AG08396 (cell line): ENCODE measurements at places on chromosomes 5 and 9.

DNA sequence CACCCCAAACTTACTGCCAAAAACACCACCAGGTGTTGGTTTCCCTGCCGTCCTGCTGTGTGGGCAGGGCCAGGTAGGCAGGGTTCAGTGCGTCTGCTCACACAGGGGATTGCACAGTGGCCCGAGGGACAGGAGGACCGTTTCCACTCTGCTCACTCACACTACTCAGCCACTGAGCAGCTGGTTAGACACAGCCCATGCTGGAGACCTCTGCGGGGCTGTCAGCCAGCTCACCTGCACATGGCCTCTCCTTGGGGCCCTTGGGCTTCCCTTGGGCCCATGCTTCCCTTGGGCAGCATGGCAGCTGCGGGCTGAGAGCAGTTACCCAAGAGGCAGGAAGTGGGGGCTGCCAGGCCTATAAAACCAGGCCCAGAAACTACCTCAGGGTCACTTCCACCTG is 79.0 kb downstream of the SYK start:
- no peak for DNase-seq

- DNase-seq, result peak; percentile 55
These were observed 6.7 kb upstream of the ANKRD18B start for GRCh38 chr9:33517373-33517772.

DNA sequence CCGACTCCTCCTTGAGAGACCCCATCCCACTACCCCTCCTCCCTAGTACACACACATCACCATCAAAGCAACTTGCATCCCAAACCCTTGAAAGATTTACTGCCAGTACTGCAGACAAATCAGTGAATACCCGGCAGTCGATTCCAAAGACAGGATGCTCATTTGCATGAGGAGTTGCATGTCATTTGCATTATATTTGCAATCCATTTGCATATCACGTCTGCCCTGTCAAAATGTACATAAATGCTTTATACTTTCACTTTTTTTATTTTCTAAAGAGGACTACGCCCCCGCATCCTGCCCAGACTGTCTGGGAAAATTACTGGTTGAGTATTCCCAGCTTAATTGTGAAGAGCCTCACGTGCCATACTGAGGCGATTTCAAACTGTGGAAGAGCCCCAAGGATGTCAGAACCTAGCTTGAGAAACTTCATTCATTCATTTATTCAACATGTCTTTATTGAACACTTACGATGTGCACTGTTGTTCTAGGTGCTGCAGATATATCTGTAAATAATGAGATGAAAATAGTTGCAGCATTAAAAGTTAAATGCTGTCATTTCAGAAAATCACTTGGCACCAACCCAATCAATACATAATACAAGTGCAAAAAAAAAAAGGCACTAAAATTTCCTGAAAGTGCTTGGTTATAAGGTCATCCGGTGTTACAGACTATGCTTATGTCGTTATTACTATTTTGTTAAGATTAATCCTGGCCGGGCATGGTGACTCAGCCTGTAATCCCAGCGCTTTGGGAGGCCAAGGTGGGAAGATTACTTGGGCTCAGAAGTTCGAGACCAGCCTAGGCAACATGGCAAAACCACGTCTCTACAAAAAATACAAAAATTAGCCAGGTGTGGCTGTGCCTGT is 17.2 kb upstream of the SIL1 start:
- no peak for DNase-seq

DNA sequence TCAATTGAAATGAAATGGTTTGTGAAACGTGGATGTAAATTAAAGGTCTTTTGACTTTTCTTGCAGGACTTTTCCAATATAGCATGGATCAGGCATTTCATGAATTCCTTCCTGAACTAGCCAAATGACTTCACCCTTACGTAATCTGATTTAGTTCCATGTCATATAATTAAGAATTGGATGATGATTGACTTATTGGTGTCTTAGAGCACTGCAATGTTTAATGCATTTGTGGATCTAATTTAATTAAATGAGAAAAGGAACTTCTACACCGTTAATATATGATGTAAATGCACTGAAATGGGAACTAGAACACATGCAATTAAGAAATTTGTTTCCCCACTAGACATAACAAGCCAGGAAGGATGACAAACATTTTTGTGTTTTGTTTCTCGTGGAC is 228.8 kb downstream of the FBXL7 start:
- DNase-seq, result no peak
